ENCODE measurements at places on chromosomes 1 and 21.
A peak's percentile ranks its signal among the peaks of the same experiment; 100 is the strongest.

DNA sequence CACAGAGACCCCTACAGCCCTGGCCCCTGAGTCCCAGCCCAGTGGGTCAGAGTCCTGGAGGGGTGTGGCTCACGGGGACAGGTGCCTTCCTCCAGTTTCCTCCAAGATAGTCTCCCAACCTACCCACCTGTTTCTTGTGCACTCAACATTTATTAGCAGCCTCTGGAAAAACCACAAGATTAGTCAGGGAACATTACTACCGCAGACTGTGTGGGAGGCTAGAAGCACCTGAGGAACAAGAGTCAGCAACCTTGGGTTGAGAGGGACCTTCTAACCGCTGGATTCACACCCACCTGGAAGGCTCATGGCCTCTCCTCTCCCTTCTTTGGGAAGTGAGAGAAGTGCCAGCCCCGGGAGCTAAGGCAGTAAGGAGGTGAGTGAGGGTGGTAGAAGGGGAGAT lies 22.5 kb upstream of the IKBKE start:
- H3K36me3 ChIP-seq, result peaks cover 30% of the 10 kb centered on the region
- no peak for DNase-seq
- no peaks in the 10 kb centered on the region for H3K4me1 ChIP-seq
- H3K27ac ChIP-seq, result no peak overlapping the region
- H3K4me3 ChIP-seq, result no peak overlapping the region
- no peaks in the 10 kb centered on the region for H3K27me3 ChIP-seq

- peaks cover 63% of the 10 kb centered on the region for H3K36me3 ChIP-seq
- no peak overlapping the region for H3K4me3 ChIP-seq
- H3K27ac ChIP-seq, result no peak overlapping the region
Measured at GRCh38 chr21:39176271-39176709, 7.0 kb downstream of the PSMG1 start.

DNA sequence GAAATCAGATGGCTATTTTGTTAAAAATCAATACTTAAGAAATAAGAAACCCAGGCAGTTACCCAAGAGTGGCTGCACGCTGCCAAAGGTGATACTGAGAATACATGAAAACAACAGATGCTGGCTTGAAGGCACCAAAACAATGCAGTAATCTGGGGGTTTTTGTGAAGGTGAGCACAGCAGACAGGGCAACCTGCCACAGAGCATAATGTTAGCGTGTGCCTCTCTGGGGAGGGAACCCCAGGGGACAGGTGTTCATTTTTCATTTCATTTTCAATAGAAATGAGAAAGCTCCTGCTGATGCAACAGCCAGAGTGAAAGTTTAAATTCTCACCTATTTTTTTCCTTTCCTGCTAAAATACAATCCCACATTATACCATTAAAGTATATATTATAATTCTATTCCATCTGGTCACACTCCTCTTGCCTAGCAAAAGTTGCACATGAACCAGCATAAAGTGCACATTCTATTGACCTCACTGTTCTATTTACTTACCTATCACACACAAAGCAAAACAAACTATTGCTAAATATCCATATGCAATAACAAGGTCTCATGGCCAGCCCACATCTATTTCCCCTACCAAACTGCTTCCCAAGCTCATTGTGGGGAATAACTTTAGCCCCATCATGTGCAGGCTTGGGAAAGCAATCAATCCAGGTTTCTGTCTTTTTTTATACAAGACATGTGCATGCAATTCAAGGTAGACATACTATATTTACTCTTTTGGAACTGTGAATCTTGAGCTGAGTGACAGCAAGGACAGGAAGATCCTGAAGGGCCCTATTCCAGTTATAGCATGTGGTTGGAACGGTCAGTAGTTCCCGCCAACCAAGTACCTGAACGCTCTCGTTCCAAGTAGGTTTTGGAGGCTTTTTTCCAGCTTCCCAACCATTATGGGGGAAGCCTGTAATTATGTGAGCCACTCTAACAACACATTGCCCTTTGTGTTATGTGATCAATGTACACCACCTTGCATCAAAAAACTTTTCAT lies 173.6 kb downstream of the RERE start:
- H3K36me3 ChIP-seq, result no peaks in the 10 kb centered on the region
- no peak overlapping the region for H3K27ac ChIP-seq
- DNase-seq, result no peak
- H3K4me1 ChIP-seq, result no peaks in the 10 kb centered on the region

DNA sequence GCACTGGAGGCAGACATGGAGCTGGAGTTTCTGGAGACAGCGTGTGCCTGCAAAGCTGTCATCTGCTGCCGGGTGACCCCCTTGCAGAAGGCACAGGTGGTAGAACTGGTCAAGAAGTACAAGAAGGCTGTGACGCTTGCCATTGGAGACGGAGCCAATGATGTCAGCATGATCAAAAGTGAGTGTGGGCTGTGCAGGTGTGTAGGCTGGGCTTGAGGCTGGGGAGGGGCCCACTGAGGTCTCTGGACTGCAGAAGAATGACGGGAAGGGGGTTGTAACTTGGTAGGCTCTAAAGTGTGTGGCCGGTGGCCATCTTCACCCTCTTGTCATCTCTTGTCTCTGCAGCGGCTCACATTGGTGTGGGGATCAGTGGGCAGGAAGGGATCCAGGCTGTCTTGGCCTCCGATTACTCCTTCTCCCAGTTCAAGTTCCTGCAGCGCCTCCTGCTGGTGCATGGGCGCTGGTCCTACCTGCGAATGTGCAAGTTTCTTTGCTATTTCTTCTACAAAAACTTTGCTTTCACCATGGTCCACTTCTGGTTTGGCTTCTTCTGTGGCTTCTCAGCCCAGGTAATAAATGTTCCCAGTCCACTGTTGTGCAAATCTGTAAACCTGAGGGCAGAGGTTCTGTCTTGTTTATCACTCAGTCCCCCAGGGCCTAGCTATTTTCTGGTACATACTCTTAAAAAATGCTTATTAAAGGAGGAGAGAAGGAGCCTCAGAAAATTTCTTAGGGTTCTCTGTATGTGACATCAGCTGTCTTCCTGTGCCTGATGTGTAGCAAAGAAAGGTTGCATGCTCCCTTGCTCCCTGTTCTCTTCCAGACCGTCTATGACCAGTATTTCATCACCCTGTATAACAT lies 19.9 kb downstream of the ATP8B2 start:
- peak overlapping the region; percentile 7 for H3K27ac ChIP-seq
- H3K4me1 ChIP-seq, result peaks cover 91% of the 10 kb centered on the region
- peak; percentile 78 for DNase-seq
- peak overlapping the region; percentile 62 for H3K4me3 ChIP-seq
- H3K27me3 ChIP-seq, result no peaks in the 10 kb centered on the region

- H3K36me3 ChIP-seq, result no peaks in the 10 kb centered on the region
- H3K27ac ChIP-seq, result no peak overlapping the region
- H3K27me3 ChIP-seq, result no peaks in the 10 kb centered on the region
- H3K4me3 ChIP-seq, result no peak overlapping the region
Measured at GRCh38 chr21:40631211-40631610, 215.7 kb downstream of the DSCAM start.

- H3K4me1 ChIP-seq, result no peaks in the 10 kb centered on the region
- no peak overlapping the region for H3K4me3 ChIP-seq
- H3K27me3 ChIP-seq, result no peaks in the 10 kb centered on the region
- H3K36me3 ChIP-seq, result no peaks in the 10 kb centered on the region
- DNase-seq, result no peak
- H3K27ac ChIP-seq, result no peak overlapping the region
Measured at GRCh38 chr1:21381354-21381753, 58.6 kb upstream of the NBPF3 start.

DNA sequence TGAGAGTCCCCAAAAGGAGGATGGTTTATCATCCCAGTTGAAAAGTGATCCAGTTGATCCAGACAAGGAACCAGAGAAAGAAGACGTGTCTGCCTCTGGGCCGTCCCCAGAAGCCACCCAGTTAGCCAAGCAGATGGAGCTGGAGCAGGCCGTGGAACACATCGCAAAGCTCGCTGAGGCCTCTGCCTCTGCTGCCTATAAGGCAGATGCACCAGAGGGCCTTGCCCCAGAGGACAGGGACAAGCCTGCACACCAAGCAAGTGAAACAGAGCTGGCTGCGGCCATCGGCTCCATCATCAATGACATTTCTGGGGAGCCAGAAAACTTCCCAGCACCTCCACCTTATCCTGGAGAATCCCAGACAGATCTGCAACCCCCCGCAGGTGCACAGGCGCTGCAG lies 43.3 kb downstream of the ZBTB17 start:
- DNase-seq, result no peak
- no peaks in the 10 kb centered on the region for H3K27me3 ChIP-seq
- H3K36me3 ChIP-seq, result peaks cover 96% of the 10 kb centered on the region
- H3K4me1 ChIP-seq, result no peaks in the 10 kb centered on the region

DNA sequence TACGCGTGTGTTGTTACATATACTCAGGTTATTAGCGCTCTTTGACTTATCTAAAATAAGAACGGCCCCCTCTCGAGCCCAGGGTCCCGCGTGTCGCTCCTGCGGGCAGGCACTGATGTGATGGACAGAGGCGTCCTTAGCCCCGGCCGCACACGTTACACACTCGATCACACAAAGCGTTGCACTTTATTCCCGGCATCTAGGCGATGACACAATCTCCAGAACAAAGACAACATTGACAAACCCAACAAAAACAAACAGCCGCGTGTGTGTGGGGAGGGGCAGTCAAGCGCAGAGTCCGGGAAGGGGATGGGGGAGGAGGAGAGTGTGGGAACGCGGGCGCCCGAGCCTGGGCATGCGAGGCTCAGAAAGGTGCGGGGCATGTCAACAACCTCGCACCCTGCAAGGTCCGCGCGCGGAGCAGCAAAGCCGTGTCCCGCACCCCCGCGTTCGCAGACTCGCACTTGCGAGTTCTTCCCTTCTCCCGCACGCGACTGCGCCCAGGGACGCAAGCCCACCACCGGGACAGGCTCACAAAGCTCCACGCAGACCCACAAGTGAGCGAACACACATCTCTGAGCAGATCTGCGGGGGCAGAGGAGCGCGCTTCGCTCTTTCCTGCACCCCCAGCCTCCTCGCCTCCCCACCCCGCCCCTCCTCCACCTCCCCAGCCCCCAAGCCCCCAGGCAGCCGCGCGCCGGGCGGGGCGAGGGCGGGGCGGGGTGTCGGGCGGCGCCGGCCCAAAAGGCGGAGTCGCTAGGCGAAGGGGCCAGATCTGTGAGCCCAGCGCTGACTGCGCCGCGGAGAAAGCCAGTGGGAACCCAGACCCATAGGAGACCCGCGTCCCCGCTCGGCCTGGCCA lies at the start of gene EFNA1:
TSS of gene EFNA1 (plus strand) at position 772 of the 862 bp plus-strand sequence. CDS start 102 bp downstream, outside the sequence.
- H3K4me1 ChIP-seq, result peaks cover 41% of the 10 kb centered on the region
- peaks cover 15% of the 10 kb centered on the region for H3K27me3 ChIP-seq
- peak within 1 kb of the TSS; percentile 59 for H3K4me3 ChIP-seq
- peak; percentile 47 for DNase-seq
- no peaks in the 10 kb centered on the region for H3K36me3 ChIP-seq
- no peak within 1 kb of the TSS for H3K27ac ChIP-seq

DNA sequence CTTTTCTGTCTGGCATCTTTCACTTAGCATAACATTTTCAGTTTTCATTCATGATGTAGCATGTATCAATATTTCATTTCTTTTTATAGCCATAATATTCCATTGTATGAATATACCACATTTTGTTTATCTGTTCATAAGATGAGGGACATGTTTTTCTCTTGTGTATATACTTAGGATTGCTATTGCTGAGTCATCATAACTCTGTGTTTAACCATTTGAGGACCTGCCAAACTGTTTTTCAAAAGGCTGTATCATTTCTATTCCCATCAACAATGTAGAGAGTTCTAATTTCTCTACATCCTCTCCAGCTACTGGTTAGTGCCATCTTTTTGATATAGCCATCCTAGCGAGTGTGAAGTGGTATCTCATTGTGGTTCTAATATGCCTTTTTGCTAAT lies 26.2 kb downstream of the MPZL1 start:
- no peaks in the 10 kb centered on the region for H3K4me1 ChIP-seq
- no peaks in the 10 kb centered on the region for H3K36me3 ChIP-seq
- H3K27ac ChIP-seq, result no peak overlapping the region
- DNase-seq, result no peak
- no peak overlapping the region for H3K4me3 ChIP-seq
- no peaks in the 10 kb centered on the region for H3K27me3 ChIP-seq

DNA sequence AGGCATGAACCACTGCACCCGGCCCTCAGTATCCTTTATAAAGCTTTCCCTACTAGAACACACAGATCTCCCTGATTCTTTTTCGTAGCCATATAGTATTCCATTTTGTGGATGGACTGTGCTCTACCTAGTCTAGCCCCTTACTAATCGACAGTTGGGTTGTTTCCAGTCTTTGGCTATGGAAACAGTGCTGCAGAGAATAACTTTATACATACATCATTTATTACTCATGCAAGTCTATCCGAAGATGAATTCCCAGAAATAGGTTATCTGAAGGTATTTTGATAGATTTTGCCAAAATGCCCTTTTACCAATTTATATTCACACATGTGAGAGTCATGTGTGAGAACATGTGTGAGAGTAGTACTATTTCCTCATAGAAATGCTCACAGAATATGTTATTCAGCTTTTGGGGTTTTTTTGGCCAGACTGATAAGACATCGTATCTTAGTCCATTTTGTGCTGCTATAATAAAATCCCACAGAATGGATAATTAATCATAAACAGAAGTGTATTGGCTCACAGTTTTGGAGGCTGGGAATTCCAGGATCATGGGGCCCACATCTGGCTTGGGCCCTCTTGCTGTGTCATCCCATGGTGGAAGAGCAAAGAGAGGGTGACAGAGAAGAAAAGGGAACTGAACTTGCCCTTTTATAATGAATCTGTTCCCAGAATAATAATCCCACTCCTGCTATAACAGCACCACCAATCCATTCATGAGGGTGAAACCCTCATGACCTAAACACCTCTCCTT lies 17.3 kb upstream of the FGR start:
- no peak overlapping the region for H3K27ac ChIP-seq
- no peaks in the 10 kb centered on the region for H3K36me3 ChIP-seq
- H3K27me3 ChIP-seq, result no peaks in the 10 kb centered on the region
- DNase-seq, result no peak
- peaks cover 8% of the 10 kb centered on the region for H3K4me1 ChIP-seq
- H3K4me3 ChIP-seq, result no peak overlapping the region

DNA sequence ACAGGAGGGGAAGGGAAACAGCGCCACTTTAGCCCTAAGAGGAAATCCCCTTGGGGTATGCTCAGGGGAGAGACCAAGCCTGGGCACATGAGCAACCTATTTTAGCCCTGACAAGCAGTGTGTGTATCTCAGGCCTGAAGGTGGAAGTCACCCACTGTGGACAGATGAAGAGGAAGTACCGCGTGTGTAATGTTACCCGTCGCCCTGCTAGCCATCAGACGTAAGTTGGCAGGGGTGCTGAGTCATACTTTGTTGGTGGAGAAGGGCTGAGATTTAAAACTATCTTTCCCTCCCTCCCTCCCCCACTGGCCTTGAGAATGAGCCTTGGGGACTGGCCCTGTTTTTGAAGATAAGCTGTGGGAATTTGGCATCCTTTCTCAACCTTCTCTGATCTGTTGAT lies 11.2 kb downstream of the AGO1 start:
- no peaks in the 10 kb centered on the region for H3K27me3 ChIP-seq
- H3K4me1 ChIP-seq, result no peaks in the 10 kb centered on the region
- peak; percentile 71 for DNase-seq
- no peak overlapping the region for H3K27ac ChIP-seq
- H3K4me3 ChIP-seq, result no peak overlapping the region
- peaks cover 66% of the 10 kb centered on the region for H3K36me3 ChIP-seq

- no peaks in the 10 kb centered on the region for H3K36me3 ChIP-seq
- H3K4me3 ChIP-seq, result no peak overlapping the region
- no peaks in the 10 kb centered on the region for H3K27me3 ChIP-seq
- H3K27ac ChIP-seq, result no peak overlapping the region
- DNase-seq, result no peak
- H3K4me1 ChIP-seq, result no peaks in the 10 kb centered on the region
Measured at GRCh38 chr1:63817152-63817667, 43.4 kb downstream of the ROR1 start.

All from CD4-positive, alpha-beta T cell (primary cell).